ENCODE measurements at places on chromosomes 6 and 20. TPM values are rescaled to one million over a fixed set of nuclear protein-coding genes. Genes with fewer than 3 reads are reported as not detected.

- DNase-seq = no peak
Observed at GRCh38 chr6:154791556-154792317, 58.5 kb downstream of the SCAF8 start.

GRCh38 chr6:23705697-23706096 is 420.3 kb upstream of the NRSN1 start:
- DNase-seq = no peak

DNA sequence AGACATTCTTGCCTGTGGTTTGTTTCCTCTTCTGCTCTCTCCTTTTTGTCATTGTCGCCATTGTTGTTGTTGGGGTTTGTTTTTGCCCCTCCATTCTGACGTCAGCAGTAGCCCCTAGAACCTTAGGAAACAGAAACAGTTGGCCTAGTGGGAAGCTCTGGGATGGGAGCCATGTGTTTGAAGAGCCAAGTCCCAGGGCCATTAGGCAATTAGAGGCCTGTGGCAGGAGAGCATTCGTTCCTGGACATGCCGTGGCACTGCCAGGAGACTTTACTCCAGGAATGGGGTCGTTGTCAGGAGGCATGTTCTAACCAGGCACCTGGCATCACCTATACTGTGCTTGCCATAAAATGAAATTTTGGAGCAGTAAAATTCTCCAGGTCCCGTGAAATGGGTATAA is 39.7 kb downstream of the PPARD start:
- DNase-seq = peak; percentile 66

GRCh38 chr6:33750244-33750991 is 3.7 kb upstream of the IP6K3 start:
- DNase-seq = peak; percentile 71

- DNase-seq = no peak
Observed at GRCh38 chr6:9103876-9104521, 668.7 kb upstream of the SLC35B3 start.

DNA sequence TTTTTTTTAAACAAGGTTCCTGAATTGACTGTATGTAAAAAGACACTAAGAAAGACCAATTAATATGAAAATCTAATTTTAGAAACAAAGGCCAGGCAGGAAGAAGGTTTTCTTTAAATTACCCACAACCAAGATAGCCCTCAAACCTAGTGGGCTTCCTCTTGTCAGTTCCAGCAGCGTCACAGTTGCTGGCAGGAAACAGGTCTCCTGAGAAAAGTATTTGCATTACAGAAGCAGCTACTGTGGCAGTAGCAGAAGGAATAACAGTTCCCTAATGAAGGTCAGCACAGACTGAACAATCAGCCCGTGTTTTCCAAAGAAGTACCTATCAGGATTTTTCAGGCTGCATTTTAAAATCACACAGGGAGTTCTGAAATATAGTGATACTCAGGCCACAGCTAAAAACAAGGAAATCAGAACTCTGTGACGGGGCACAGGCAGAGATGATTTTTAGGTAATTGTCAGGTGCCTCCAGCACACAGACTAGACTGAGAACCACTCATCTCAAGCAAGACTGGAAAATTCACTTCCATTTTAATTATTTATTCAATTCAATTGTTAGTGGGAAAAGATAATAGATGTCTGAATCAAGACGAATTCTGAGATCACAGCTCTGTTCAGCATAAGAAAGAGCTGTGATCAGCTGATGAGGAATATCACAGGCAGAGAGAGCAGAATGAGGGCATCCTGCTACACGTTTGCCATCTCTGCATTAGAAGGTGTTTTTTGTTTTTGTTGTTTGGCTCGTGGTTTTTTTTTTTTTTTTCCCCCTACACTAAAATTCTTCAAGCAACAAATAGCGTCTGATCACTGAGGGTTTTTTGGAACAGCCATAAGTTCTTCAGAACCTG is 230.5 kb upstream of the KHDRBS2 start:
- no peak for DNase-seq

DNA sequence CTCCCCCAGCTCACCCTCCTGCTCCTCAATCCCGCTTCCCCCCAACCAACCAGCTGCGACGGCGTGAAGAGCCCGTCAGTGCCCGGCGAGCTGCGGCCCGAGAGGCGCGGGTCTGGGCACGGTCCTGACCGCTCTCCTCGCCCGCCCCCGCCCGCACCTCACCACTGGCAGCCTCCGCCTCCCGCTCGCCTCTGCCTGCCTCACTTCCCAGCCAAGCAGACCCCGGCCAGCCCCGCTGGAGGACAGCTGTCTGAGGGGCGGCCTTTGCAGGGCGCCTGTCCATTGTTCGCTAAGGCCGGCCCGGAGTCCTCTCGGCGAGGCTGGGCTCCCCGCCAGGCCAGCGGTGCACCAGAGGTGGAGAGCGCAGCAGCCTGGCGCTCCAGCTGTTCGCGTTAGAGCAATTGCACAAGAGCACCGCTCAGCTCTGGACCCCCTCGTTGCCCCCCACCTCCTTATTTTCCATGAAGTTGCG is 1.3 kb downstream of the SOBP start:
- peak; percentile 63 for DNase-seq

- no peak for DNase-seq
Observed at GRCh38 chr6:149728499-149729234, 10.8 kb upstream of the LATS1 start.

DNA sequence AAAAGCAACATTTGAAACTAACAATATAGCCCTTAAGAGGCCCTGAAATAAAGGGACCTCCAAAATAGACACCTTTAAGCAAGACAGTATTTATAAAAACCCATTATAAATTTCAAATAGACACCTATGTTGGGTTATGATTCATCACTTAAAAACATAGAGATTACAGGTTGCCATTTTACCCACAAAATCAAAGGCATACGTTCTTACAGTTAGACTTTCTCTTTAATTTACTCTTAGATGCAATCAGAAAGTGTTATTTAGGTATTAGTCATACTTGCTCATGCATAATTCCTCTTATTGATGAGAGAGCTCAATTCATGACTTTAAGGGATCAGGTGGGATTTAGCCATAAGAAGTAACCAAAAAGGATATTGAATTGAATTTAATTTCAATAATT is 51.5 kb upstream of the TMEM200A start:
- DNase-seq = no peak

DNA sequence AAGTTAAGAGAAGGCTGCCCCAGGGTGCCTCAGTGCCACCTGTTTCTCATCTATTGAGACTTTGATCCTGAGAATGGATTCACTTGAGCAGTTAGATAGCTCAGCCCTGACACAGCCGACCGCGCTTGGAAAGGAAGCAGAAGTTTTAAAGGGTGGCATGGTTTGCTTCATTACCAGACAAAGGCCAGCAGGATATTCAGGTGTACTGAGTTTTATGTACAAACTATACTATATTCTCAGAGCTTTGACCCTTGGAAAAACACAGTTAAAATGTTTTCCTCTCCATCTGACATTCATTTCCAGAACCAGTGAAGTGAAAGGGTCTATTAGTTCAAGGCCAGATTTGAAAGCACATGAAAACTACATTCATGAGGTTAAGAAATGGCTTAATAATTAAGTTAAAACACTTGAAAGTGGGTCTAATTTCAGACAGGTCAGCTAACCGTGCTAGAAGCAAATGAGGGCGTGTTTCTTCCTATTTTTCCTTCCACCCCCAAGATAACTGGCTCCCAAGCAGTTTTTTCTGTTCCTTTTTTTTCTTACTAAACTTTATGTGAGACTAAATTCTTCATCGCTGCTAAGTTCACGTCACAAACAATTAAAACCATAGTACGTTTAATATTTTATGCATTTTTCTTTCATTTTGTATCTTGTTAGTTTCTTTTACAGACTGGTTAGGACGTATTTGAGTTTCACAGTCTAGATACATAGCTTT is 385.3 kb upstream of the SOX4 start:
- no peak for DNase-seq

DNA sequence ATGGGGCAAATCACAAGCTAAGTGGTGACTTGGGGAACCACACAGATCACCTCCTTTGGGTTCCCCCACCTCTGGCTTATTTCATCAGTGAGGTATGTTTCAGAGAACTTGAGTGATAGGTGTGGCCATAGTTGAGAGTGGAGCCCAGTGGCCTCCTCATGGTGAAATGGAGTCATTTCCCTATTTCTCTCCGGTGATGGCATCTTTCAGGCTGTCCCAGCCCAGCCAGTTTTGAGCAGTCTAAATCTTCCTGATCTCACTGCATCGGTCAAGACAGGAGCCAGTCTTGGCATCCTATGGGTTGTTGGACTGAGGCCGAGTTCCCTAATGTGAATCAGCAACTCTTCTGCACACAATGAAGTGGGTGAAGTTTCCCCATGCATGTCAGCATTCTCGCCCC is 132.4 kb downstream of the EYA2 start:
- no peak for DNase-seq

DNA sequence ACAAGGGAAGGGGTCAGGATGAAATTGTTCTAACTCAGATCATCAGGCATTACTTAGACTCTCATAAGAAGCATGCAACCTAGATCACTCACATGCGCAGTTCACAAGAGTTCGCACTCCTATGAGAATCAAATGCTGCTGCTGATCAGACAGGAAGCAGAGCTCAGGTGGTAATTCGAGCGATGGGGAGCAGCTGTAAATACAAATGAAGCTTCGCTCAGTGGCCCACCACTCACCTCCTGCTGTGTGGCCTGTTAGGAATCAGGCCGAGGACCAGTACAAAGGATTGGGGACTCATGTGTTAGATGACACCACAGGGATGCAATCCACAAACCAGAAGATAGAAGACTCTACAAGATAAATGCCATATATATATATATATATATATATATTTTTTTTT is 31.5 kb upstream of the TOP1 start:
- no peak for DNase-seq

GRCh38 chr20:12171923-12172524 is 254.3 kb downstream of the BTBD3 start:
- DNase-seq = no peak

GRCh38 chr6:24743265-24743943 is 24.4 kb upstream of the C6orf62 start:
- DNase-seq = no peak

DNA sequence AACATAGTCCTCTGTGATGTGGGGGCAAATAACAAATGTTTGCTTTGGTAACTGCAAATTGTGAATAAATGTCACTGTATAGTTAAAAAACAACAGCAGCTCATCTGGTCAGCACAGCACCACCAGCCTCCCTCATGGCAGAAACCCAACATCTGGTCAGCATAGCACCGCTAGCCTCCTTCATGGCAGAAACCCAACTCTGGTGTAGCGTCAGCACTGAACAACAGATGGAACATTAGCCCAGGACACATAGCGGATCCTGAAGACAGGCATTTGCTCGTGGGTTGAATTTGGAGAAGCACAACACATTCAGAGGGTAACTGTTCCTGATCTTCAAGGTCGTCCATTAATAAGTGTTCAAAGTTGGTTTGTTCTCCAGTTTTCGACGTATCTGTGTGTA is 265.9 kb downstream of the DLL1 start:
- no peak for DNase-seq

GRCh38 chr6:163386329-163386908 is 28.1 kb upstream of the QKI start:
- no peak for DNase-seq

DNA sequence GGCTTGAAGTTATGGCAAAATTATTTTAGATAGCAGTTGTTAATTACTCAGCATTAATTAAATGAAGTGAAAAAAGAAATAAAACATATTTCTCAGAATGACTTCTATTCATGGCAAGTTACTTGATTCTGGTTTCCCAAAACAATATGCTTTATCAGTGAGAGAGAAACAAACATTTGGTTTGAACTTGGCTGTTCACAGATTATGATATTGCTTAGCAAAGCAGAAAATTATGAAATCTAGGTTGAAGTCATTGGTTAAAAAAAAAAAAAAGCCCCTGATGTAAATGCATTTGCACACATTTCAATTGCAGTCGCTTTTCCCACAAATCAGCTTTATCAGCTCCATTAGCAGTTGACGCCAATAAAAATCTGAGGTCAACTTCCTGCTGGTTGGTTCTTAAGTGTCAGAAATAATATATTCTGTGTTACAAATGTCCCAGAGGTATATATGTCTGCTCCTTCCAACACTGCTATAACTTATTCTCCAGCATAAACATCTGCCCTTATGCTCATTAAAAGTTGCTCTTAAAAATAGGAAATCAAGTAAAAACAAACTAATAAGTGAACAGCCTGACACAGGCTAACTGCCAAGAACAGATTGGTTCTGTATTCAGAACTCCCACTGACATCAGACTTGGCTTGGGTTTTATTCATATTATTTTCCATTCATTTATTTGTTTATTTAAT is 275.4 kb downstream of the PHF3 start:
- DNase-seq = no peak

GRCh38 chr6:88814909-88815308 is 148.5 kb downstream of the RNGTT start:
- no peak for DNase-seq

- peak; percentile 67 for DNase-seq
Observed at GRCh38 chr6:88165844-88166492, at the start of gene CNR1. Gene CNR1 (minus strand): TSS chr6:88166347. CDS start chr6:88145274, 21,073 bp downstream.

- peak; percentile 80 for DNase-seq
Observed at GRCh38 chr6:156776840-156777576, at the start of gene ARID1B. Gene ARID1B (plus strand): TSS chr6:156777378. CDS start chr6:156777681, 303 bp downstream.

DNA sequence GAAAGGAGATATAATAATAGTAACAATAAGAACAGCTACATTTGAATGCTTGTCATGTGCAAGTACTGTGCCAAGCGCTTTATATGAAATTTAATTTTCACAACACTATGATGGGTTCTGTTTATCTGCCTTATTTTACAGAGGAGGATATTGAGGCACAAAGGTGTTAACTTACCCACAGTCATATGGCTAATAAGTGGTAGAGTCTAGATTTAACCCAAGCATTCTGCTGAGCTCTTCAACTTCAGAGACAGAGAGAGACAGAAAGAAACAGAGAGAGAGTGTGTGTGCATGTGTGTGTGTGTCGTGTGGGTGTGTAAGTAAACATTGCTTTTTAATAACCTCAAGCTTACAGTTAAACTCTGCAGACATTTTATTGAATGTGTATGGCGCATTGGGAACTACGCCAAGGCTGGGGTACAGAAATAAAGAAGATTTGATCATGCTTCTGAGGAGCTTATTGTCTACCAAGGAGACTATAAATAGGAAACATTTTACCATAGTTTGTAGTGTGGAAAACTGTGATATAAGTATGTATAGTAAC is 12.9 kb downstream of the TBPL1 start:
- DNase-seq = no peak

- DNase-seq = no peak
Observed at GRCh38 chr6:22343864-22344263, 47.0 kb upstream of the PRL start.

GRCh38 chr6:50637267-50637666 is 76.1 kb upstream of the TFAP2D start:
- DNase-seq = no peak

- no peak for DNase-seq
Observed at GRCh38 chr6:94144807-94145206, 725.4 kb upstream of the EPHA7 start.

OTOR gene
- not detected for total RNA-seq

TRIM10 gene
- 1.0 TPM for total RNA-seq

LHFPL5 gene
- total RNA-seq = not detected

HAO1 gene
- 194 TPM for total RNA-seq

ELOVL4 gene
- total RNA-seq = not detected

PPP1R14C gene
- not detected for total RNA-seq

BCKDHB gene
- 45.7 TPM for total RNA-seq

ENTPD6 gene
- total RNA-seq = 35.0 TPM

KCNQ2 gene
- not detected for total RNA-seq

COX4I2 gene
- total RNA-seq = not detected

ZNF334 gene
- total RNA-seq = 2.8 TPM

Data from right lobe of liver (tissue), 6 donors.